ENCODE measurements at places on chromosomes 2 and 18.
A peak's percentile ranks its signal among the peaks of the same experiment; 100 is the strongest.

- no peak for DNase-seq
These were observed 3.2 kb upstream of the DYTN start for GRCh38 chr2:206721256-206721920.

DNA sequence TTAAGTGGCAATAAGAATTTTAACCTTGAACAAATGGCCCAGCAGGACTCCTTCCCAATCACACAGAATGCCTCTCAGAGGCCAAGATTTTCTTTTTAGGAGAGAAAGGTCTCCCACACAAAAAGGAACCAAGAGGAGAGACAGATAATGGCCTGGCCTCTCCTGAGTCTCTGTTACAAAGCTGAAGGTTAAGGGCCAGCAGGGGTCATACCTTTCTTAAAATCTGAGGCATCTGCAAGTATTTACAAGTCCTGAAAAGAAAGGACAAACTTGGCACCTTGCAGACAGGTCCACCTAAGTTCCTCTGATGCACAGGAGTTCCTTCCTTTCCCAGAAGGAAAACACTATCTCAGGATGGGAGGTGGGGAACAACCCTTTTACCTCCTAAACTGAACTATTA is 142.3 kb downstream of the TMEM163 start:
- DNase-seq: no peak

DNA sequence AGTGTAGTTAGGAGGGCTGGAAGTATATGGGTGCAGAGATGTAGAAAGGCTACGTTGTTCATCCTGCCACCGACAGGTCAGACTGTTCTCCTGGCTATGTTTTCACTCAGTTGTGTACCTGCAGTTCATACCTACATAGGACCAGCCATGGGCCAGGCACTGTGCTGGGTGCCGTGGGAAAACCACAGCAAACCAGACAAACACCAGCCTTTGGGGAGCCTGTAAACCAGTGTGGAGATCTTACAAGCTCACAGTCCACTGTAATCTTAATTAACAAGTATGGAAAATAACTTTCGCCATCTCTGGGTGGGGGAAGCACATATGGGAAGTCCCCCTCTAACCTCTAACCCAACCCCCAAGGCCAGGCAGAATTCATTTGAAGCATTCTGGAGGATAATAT is 12.7 kb downstream of the NCK2 start:
- DNase-seq: no peak

DNA sequence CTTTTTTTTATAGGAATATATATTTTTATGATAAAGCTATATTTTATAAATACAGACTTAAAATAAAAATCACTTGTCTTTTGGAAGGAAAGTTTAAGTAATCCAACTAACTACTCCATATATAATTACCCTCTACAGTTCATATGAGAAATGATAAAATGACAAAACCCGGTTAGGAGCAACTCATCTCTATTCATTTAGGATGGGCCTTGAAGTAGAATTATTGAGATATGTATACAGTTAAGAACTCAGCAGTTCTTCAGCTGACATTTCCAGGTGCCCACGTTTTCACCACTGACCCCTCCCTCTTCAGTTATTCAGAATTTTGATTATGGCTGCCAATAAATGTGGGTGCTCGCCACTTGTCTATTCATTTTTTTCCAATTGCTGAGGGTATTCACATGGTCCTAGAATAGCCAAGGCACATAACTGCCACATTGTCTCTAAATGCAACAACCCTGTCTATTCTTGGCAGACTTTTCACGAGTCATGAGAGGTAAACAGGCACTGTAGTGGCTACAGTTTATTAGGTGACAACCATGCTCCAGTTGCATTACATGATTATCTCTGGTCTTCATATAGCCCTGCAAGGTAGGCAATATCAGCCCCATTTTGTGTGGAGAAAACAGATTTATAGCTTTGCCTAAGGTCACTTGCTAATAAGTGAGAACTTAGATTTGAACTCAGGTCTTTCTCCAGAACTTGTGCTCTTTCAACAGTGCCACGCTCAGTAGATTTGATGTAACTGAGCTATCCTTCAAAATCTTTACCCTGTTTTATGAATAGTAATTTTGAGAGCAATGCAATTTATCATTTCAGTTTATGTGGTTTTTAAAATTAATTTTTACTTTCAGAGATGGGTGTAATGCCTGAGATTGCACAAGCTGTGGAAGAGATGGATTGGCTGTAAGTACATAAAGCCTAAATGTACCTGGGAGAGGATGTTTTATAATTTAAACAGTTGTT is 2.9 kb downstream of the DDX1 start:
- DNase-seq: no peak

DNA sequence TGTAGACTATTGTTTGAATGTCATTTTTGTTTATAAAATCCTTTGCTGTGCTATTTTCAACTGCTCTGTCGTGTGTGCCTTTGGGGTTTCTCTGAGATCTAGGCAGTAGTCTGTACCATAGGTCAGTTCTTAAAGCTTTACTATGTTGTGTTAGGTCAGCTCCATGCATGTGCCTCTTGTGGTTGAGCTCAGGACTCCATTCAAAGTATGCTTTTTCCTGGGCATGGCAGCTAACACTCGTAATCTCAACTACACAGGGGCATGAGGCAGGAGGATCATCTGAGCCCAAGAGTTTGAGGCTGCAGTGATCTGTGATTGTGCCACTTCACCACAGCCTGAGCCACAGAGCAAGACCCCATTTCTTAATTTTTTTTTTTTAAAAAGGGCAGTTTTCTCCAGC is 174.4 kb upstream of the SPHKAP start:
- DNase-seq: no peak

GRCh38 chr2:1770566-1771380 is 26.5 kb upstream of the PXDN start:
- no peak for DNase-seq

GRCh38 chr2:72220170-72220569 is 72.5 kb upstream of the CYP26B1 start:
- DNase-seq: no peak

DNA sequence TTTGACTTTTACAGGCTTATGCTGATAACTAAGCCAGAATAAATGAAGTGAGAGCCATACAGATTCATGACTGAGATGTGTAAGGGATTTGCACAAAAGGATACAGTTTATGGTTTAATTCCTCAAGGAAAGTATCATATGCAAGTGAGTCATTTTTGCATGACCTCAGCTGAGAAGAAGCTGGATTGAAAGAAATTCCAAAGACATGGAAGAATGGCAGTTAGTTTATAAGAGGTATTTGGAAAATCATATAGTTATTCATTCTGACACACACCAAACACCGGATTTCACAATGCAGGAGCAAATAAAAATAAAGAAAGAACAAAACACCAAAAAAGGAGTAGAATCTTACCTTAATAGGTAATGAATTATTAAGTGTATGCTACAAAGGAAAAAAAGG is 83.2 kb upstream of the RND3 start:
- no peak for DNase-seq

GRCh38 chr2:60280238-60280637 is 273.2 kb downstream of the BCL11A start:
- DNase-seq: no peak

- no peak for DNase-seq
These were observed 151.3 kb downstream of the ZFP36L2 start for GRCh38 chr2:43075054-43075593.

GRCh38 chr2:121173112-121173511 is 111.9 kb downstream of the TFCP2L1 start:
- no peak for DNase-seq

- DNase-seq: no peak
These were observed 30.9 kb upstream of the COL5A2 start for GRCh38 chr2:189210250-189211087.

DNA sequence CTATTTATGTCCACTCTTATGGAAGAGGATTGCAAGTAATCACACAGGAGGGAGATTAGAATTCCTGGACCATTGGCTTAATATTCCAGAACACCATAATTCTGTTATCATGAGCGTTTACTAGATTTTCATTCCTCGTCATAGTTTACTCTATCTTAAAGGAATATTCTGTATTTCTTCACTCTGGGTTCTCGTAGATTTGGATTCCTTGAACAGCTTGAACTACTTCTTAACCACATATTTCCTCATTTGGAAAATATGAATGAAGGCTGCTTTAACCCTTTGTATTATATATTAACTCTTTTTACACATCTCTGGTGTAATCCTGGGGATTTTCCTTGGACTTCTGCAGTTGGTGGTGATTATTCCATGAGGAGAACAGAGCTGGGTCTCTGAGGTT is 46.3 kb upstream of the CCBE1 start:
- DNase-seq: no peak

GRCh38 chr18:11946756-11947155 is 34.6 kb upstream of the IMPA2 start:
- no peak for DNase-seq

DNA sequence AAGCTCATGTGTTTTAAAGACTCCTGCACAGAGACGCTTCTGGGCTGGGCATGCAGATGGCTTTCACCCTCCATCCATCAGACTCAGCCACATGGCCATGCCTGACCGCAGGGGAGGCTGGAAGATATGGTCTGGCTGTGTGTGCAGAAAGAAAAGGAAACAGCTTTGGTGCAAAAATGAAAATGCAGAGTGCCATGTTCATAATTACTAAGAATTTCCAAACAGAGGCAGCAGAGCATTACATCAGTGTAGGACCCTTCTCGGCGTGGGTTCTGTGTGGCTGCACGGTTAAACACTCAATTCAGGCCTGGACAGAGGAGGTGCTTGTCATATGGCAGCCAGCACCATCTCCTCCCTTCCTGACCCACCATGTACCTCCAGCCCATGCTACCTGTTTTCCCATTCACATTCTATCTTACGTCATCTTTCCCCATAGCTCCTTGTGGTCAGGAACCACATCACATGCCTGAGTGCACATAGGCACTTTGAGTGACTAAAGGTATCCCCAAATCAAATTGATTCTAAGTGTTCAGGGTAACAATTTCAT is 200.3 kb upstream of the ID2 start:
- no peak for DNase-seq

DNA sequence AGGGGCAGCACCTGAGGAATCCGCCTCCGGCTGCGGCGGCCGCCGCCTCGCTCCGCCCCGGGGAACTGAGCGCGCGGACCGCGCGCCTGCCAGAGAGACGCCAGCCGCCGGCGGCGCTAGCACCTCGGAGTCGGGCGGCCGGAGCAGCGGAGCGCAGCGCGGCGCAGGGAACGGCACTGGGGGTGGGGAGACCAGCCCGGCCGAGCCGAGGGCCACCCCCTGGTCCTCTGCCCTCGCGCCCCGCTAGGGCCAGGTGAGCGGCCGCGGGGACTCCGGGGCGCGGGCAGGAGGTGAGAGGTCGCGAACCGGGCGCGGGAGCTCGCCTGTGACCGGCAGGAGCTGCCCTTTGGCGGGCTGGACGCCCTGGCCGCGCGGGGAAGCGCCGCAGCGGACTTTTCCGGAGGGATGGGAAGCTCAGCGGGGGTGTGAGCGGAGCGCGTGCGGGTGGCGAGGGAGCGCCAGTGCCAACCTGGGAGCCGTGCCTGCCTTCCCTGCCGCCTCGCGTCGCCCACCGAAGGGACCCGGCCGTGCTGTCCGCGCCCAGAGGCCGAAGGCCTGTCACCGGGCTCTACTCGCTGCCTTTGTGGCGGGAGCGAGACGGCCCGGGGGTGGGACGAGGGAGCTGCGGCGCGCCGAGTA is at the start of gene GREB1L:
Gene GREB1L (plus strand): TSS at position 92 of the 639 bp plus-strand sequence. CDS start 141,287 bp downstream, outside the sequence.
- DNase-seq: peak; percentile 30

DNA sequence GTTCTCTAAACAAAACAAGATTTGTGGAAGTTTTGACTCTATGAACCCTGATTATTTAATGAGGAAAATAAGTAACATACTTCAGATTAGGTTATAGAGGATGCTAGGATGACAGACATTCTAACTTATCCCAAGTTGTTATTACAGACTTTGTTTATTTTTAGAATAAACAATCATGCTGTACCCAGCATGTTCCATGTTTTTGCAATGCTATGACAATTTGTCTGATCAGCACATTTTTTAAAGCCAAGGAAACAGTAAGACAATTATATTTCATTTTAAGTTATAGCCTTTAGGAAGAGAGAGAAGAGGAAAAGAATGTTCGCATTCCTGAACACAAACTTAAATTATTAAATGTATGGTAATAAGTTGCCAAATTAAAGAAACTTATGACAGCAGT is 119.8 kb downstream of the KYNU start:
- no peak for DNase-seq

- no peak for DNase-seq
These were observed 16.4 kb downstream of the POU3F3 start for GRCh38 chr2:104870100-104870975.

DNA sequence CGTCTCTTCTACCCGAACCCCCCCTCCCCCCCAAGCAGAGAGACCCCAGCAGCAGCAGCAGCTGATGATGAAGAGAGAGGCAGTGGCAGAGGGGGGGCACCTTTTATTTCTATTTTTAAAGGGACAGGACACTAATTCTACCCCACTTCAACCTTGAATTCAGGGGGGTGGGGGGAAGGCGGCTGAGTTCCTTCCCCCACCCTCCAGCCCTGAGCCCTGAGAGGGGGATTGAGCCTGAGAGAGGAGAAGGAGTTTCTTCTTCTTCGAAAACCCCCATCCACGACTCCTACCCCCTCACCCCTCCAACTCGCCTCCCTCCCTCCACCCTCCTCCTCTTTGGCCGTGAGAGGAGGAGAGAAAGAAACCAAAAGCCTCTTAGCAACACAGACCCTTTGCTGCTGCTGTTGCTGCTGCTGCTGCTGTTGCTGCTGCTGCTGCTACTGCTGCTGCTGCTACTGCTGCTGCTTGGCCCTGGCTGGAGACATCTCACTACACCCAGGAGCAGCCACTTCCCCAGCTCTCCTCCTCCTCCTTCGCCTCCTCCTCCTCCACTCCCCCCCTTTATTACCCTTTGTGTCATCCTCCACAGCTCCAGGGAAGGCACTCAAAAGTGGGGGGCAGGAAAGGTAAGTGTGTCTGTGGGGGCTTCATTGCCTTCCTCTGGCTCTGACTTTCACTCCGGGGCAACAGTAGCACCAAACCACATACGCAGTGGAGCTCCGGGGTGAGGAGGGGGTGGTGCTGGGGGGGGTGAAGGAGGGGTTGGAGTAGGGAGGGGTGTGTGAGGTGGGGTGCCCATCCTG is at the start of gene MBD5:
Gene MBD5 (plus strand): TSS at position 33 of the 803 bp plus-strand sequence.
- DNase-seq: peak; percentile 20
